ENCODE measurements at places on chromosomes 12 and 14.
A peak's percentile ranks its signal among the peaks of the same experiment; 100 is the strongest.

GRCh38 chr12:21234395-21234794, 100.3 kb downstream of the SLCO1A2 start:
- DNase-seq, result no peak

- no peak for DNase-seq
These were observed 80.1 kb downstream of the DACT1 start for GRCh38 chr14:58717813-58718212.

DNA sequence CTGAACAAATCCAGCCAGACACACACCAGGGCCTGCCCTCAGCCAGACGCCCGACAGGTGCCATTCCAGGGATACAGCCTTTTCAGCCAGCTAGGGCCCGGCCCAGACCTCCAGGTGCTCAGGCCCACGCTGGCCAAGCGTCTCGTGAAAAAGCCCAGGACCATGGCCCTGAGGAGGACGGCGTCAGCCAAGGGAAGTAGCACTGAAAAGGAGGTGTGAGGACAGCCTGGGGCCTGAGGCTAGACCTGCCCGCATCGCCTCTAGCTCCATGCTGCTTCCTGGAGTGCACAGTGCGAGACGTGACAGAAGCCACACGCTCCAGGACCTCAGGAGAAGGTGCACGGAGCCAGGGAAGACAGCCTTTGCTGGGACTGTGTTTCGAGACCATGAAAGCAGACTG, 29.8 kb downstream of the GOLGA3 start:
- DNase-seq, result no peak

DNA sequence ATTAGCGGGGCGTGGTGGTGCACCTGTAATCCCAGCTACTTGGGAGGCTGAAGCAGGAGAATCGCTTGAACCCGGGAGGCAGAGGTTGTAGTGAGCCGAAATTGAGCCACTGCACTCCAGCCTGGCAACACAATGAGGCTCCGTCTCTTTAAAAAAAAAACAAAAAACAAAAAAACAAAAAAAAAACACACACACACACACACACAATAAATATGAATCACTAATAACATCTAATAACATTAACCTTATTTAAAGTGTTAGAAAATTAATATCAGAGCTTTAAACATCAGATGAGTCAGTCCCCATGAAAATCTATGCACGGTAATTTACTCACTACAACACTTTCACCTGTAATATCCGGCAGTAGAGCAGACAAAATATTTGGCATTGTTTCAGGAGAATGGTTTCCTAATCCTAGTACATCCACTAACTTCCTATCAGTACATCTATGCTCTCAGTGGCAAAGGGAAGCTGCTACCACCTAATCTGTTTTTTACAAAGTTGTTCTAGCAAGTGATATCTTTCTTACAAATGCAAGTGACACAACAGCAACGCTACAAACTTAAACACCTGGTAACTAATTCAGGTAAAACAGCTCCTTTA, 36.2 kb downstream of the MED13L start:
- DNase-seq, result no peak

GRCh38 chr14:61089126-61089750, 108.2 kb downstream of the SLC38A6 start:
- no peak for DNase-seq

- DNase-seq, result no peak
These were observed 22.7 kb downstream of the GPR19 start for GRCh38 chr12:12673296-12673695.

- no peak for DNase-seq
These were observed 27.2 kb downstream of the HIGD1C start for GRCh38 chr12:50979369-50980052.

- DNase-seq, result no peak
These were observed 2.9 kb upstream of the EPYC start for GRCh38 chr12:91007531-91008290.

DNA sequence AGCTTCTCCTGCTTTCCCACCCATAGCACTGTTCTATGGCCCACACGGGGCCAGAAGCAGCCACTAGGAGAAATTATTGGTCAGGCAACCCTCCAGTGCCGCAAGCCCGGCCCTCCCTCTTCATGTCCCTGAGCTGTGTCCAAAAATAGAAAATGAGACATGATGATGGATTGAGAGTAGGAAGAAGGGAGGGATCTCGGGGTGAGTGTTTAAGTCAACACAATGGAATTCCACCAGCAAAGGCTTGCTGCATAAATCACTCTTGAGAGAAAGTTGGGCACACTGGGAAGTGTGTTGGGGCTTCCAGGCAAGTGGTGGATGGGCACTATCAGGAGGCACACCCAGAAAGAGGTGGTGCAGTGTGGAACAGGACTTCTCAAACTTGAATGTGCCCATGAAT, 94.2 kb downstream of the LLPH start:
- DNase-seq, result peak; percentile 95

DNA sequence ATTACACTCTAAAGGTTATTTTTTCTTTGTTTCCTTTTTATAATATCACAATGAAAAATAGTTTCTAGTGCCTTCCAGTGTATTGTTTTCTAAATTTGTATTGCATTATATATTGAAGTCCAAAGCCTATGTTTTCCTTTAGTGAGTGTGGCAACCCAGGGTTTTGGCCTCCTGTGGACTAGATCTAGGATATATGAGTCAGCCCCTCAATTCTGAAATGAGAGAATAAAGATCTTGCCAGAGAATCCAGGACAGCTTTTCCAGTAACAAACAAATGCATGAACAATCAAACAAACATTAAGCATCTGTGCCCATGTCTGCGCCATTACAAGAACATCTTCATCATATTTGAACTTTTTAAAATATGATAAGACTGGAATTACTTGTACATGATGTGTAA, 70.7 kb upstream of the SSTR1 start:
- DNase-seq, result no peak

DNA sequence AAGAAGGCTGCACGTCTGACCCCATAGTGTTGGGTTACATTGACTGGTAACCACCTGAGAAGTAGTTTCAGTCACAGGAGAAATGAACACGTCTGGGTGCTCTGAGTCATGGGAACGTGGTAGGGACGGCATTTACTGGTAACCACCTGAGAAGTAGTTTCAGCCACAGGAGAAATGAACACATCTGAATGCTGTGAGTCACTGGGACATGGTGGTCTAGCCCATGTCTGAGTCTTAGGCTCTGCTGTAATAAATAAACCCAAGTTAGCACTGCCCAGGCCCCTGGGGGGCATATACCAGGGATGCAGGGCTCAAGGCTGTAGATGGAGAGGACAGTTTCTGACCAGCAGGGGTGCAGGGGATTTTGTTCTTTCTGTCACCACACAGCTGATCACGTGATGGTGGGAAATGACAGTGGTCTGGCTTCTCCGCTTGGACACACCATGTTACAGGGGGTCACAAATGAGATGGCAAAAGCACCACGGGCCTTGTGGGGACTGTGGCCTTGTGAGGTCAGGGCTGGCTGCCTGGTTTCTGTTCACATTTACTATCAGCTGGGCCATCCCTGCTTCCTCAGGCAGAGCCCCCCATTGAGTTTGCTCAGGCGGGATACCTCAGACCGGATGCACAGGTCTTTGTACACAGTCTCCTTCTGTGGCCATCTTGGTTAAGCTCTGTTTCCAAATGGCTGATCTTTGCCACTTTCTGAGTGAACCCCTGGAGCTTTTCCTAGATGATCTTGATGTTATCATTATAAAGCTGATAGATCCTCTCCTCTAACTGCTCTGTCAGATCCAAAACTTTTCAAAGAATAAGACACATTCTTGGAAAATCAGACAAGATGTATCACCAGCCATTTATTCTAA, 9.8 kb upstream of the C12orf42 start:
- no peak for DNase-seq

DNA sequence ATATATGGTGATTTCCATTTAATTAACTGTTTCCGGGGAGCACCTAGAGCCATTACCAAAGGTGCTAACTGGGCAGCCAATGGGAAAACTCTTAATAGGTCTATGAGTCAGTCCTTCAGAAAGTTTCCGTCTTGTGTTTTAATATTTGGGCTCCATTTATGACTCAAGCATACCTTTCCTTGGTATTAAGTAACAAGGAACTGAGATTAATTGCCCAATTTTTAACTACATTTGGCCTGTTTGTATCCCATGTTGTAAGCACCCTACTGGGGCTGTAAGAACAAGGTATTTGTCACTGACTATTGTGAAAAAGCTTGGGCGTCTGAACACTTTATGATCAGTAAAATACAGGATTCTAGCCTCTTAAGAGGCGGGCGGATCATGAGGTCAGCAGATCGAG, 62.8 kb upstream of the FOXN3 start:
- no peak for DNase-seq

DNA sequence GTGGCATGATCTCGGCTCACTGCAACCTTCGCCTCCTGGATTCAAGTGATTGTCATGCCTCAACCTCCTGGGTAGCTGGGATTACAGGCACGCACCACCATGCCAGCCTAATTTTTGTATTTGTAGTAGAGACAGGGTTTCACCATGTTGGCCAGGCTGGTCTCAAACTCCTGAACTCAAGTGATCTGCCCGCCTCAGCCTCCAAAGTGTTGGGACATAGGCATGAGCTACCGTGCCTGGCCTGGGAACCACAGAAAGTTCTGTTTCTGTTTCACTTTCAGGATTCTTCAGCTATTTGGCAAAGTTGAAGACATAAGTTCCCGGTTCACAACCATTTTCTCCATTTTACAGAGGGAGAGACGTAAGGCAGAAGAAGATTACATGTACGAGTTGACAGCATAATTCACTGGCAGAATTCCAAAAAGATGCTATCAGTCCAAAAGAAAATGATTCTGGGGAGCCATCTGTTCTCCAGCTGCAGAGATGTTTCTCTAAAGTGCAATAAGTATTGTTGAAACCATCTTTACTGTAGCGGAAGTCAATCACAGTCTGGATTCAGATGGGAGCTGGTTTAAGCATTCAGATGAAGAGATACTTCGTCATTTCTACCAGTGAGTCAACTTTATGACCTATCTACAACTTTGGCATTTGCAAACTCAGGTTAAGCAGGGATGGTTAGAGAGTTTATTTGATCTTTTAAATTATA, 8.1 kb upstream of the RNF34 start:
- DNase-seq, result no peak

DNA sequence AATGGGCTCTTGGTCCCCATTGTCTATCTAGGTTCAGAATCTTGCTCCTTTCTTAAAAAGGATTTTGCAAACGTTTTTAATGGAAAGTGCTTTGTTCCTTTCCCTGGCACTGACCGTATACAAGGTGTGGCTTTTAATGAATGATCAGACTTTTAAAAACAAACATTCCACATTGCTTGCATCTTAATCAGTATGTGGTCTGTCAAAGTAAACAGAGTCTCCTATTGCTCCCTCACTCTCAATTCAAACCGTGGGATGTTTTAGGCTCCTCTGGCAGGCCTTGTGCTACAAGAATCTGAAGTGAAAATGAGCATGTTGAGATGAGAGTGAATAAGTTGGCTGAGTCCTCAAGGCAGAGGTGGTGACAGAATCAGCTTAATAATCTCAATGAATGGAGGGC, 107.0 kb downstream of the VRK1 start:
- DNase-seq, result peak; percentile 23

- no peak for DNase-seq
These were observed 36.6 kb downstream of the TSPAN9 start for GRCh38 chr12:3113671-3114325.

- no peak for DNase-seq
These were observed 64.0 kb upstream of the PCED1B start for GRCh38 chr12:47015381-47015780.

GRCh38 chr12:18313306-18313705, 52.0 kb downstream of the PIK3C2G start:
- no peak for DNase-seq

GRCh38 chr14:77245820-77246219, 25.2 kb downstream of the NGB start:
- no peak for DNase-seq

DNA sequence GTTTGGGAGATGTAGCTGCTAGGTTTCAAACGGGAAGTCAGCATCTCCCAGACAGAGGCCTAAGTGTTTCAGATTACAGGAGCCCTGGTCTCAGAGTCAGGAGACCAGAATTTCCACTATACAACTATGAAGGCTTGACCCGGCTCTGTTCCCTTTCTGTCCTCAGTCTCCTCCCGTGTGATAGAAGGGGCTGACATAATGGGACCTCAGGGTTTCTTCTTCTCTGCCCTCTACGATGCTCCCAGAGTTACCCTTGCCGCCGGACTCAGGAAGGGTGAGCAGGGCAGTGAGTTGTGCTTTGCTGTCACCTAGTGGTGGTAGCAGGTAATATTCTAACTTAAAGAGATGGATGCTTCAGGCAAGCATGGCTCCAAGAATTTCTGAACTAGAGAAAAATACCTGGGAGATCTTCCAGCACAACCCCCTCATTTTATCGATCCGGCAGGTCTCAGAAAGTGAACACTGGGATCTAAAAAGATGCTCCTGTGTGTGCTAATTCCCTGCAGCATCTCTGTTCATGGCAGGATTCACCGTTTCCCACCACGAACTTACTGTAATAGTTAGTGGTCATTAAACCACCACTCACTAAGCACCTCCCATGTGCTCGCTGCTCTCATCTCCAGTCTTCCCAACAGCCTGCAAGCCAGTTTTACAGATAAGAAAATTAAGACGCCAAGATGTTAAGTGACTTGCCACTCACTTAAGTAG, 84.4 kb downstream of the VWF start:
- DNase-seq, result peak; percentile 62

- DNase-seq, result no peak
These were observed 295.1 kb upstream of the SFSWAP start for GRCh38 chr12:131415781-131416180.

- no peak for DNase-seq
These were observed 2.9 kb downstream of the PRIMA1 start for GRCh38 chr14:93785423-93785822.

DNA sequence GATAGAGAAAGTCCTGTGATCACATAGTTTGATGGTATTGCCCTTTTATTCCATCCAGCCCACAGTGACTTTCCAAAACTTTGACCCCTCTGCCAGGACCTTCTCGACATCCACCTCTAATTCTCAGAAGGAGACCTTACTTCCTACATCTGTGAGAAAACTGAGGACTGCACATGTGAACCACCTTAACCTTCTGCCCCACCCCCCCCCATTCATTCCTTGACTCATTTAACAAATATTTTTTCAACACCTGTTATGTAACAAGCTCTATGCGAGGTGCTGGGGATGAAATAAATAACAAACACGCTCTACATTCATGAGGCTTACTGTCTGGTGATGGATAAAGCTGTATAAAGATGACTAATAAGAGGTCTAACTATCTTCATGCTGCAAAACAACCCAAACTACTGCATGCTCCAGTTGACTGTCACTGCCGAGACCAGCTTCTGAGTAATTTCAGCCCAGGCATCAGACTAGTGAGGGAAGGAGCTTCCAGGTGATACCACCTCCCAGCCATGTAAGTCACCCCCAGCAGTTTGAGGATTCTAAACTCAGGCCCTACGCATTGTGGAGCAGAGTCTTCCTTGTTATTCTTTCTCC, 1.9 kb upstream of the HAL start:
- peak; percentile 1 for DNase-seq

GRCh38 chr14:103225476-103225875, 102.2 kb downstream of the TNFAIP2 start:
- DNase-seq, result no peak

- DNase-seq, result peak; percentile 92
These were observed 96.9 kb upstream of the TMPO start for GRCh38 chr12:98418357-98419075.

DNA sequence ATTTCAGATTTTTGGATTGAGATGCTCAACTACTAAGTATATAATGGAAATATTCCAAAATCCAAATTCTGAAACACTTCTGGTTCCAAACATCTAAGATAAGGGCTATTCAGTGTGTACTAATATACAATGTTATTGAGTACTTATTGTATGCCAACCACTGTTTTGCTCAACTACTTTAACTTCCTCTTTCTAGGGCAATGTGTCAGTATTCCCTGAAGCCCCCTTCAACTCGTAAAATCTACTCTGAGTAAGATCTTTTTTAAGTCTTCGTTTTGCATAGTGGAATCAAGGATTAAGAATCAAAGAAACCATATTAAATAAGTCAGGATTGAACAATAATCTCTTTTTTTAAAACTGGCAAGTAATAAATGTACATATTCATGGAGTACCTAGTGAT, 45.5 kb downstream of the SPATA7 start:
- no peak for DNase-seq
